Left renal cortex interstitium (tissue), 4 donors: ENCODE measurements at places on chromosomes 2 and 18.

- no peak for DNase-seq
These were observed 11.8 kb upstream of the GPR17 start for GRCh38 chr2:127634066-127634617.

DNA sequence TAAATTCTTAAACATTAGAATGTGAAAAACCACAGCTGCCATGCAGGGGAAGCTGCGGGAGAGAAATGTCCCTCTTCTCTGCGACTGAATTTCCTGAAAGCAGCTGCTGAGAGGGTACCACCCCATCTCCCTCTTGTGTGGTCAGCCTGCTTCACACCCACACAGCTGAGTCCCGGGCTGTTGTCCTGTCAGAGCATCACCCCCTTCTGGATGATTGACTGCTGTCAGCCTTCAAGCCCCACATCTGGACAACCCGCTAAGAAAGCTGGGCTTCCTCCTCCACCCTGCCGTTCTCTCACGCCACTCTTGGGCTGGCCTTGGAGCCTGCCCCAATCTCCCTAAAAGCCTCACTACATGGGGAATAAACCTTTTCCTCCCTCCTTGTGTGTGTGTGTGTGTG, 26.0 kb downstream of the SH3YL1 start:
- no peak for DNase-seq

DNA sequence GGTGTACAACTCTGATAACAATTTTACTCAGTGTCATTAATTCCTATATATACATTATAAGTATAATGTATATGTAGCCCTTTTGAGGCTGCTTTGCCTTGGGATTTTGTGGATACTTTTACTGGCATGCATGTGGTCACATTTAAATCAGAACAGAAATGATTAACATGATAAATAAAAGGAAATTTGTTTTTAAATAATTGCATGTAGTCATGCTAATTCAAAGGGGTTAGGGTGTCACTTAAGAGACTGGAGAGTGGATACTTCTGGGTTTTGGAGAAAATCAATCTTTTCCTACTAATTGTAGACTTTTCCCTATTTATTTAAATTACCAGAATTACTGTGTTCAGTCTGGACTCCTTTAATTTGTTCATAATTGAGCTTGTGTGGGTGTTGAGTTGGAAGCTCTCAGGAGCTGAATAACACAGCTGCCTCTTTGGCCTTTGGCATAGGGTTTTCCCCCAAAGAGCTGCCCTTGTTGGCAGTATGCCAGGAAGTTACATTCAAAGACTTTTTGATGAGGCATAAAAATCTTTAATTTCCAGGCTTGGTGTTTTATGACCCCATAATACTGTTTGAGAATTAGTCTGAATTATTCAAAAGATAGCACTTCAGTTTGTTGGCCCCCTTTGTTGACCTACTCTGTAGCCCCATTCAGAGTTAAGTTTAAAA, 484.7 kb upstream of the NRP2 start:
- DNase-seq = no peak

DNA sequence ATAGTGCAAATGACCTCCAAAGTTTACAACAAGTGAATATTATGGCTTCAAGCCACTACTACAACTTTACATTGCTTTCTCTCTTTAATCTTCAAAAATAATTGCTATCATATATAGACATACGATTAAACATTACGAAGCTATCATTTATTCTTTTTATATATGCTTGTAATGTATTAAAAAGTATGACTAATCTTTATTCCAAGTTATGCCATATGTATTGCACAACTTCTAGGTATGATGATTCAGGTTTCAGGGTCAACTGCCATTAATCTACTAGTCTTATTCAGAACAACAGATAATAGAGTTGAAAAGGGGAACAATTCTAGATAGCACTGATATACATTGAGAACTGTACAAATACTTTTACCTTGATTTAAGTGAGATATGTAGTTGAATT, 506.2 kb upstream of the TMEFF2 start:
- DNase-seq = no peak

DNA sequence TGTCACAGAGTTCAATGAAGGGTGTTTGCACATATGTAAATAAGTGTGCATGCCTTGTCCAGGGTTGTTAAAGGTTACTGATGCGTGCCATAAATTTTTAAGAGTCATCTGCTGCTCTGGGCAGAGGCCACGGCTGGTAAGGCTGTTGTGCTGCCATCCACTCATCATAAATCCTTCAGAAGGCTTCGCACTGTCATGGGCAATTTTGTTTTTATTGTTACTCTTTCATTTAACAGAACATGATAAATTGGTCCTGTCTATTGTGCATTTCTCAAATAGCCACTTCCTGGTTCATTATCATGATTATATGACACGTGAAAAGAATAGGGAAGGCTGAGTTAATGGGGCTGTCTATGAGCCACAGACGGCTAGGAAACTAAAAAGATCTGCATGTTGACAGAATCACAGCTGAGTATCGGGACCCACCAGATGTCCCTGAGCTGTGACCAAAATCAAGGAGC, 634.3 kb upstream of the SOX11 start:
- DNase-seq = peak; percentile 2

DNA sequence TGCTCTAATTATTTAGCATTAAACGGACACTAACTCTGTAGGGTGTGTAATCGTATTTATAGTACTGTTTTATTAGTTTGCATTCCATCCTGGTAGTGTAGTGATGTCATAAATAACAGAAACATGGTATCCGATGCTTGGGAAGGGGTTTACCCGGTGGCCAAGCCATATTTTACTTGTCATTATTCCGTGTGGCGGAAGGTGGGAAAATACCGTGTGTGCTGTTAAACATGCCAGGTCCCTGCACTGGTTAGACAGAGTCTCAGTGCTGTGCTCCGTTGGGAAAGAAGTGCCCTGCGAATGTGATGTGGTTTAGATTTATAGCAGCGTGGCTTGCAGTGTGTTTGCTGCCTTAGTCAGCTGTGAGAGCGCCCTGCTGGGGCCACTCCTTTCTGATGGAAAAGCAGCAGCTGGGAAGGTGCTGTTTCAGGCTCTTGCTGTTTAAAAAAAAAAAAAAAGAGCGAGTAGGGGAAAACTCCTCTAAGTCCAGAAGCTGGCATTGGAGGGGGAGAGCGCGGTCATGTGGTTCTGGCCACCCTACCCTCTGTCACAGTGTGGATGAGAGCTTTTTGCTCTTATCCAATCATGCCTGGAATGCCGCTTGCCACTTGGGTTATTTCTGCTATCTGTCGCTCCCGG, 211.0 kb downstream of the NEDD4L start:
- DNase-seq = no peak

DNA sequence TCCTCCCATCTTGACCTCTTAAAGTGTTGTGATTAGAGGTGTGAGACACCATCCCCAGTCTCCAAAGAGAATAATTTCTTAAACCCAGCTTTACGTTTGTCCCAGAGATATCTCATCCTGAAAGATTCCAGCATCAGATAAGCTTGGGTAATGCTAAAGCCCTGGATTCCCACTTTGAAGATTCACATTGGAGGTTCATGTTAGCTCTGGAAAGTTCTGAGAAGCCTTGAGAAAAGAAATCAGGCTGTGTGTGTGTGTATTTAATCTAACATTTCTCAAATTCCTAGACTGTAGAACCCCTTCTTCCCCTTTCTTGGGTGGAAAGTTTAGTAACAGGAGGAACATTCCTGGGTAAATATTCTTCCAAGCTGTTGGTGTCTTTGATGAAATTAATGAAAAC, 18.0 kb downstream of the ZNF532 start:
- no peak for DNase-seq

DNA sequence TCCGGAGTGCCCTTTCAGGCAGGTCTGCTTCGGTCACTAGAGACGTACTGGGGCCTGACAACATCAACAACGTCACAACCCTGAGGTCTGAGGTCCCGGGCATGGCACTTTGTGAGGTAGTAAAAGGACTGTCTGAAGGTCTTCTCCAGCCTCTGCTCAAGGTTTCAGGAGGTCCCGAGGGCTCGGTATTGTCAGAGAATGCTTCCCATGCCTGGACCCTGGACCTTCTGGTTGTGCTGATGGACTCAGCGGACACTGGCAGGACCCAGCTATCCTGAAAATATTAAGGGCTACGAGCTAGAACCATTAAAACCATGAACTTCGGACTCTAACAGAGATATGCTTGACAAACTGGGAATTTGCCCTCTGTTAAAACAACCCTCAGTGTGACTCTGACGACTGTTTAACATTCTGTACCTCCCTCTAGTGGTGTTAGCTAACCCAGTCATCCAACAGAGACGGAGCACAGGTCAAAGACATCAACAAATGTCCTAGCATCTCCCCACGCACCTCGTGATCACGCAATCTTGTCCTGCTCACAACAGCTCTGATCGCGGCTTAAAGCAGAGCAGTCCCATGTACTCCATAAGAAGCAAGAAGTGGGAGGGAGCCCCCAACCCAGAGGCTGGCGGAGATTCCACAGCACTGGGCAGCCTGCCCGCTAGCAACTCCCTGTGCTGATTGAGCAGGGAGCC, 96.5 kb downstream of the CCDC93 start:
- DNase-seq = no peak

GRCh38 chr2:177169810-177170514, 42.6 kb upstream of the HNRNPA3 start:
- no peak for DNase-seq
